ENCODE measurements at places on chromosomes 2 and 18.

DNA sequence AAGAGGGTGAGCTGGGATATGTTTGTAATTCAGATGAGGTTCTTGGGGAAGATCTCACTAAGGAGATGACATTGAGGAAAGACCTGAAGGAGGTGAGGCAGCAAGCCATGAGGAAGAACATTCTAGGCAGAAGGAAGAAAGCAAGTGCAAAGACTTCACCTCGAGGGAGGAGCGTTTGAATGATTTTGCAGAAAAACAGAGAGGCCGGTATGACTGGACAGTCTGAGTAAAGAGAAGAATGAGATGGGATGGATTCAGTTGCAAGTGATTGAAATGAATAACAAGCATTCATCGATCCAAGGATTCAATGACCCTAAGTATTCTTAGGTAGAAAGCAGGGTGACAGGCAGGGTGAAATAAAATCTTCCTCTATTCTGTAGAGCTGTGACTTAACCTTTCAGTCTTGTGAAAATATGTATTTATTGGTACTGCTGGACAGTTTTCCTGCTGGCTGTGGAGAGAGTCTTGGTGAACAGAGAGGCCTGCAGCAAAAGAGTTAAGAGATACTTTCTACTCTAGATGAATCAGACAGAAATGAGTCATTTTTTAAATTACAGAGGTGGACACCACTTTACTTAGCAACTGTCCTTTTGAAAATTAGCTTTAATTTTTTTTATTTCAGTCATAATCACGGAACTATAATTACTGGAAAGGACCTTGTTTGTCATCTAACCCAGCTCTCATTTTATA, 278.4 kb downstream of the LRRTM1 start:
- DNase-seq = no peak

- DNase-seq = no peak
These were observed 160.8 kb downstream of the PHLPP1 start for GRCh38 chr18:62876111-62876510.

GRCh38 chr2:205721057-205721449, 38.8 kb downstream of the NRP2 start:
- no peak for DNase-seq

DNA sequence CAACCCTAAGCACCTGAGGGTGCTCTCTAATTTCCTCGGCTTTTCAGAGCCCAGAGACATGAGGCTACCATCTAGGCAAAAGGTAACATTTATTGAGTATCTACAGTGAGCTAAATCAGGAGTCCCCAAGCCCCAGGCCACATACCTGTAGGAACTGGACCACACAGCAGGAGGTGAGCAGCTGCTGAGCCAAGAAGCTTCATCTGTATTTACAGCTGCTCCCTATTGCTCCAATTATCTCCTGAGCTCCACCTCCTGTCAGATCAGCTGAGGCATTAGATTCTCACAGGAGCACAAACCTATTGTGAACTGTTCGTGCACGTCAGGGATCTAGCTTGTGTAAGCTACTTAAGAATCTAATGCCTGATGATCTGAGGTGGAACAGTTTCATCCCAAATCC, 70.2 kb downstream of the RND3 start:
- no peak for DNase-seq

DNA sequence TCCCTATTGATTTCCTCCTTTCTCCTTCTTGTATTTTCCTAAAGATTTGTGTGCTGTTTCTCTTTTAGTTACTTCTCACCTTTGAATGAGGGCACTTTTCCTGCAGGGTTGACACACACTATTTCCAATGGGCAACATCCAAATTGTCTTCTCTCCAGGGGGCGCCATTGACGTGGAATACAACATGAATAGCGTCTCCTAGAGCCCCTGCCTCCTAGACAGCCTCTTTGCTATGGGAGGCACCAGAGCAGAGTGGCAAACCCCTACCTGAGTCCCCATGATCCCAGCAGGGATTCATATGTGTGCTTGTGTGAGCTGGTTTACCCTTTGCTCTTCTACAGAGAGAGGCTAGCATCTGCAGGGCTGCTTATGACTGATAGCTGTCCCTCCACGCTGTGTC, 61.3 kb upstream of the ITSN2 start:
- peak; percentile 28 for DNase-seq

- DNase-seq = no peak
These were observed 66.6 kb upstream of the ODC1 start for GRCh38 chr2:10514743-10515142.

DNA sequence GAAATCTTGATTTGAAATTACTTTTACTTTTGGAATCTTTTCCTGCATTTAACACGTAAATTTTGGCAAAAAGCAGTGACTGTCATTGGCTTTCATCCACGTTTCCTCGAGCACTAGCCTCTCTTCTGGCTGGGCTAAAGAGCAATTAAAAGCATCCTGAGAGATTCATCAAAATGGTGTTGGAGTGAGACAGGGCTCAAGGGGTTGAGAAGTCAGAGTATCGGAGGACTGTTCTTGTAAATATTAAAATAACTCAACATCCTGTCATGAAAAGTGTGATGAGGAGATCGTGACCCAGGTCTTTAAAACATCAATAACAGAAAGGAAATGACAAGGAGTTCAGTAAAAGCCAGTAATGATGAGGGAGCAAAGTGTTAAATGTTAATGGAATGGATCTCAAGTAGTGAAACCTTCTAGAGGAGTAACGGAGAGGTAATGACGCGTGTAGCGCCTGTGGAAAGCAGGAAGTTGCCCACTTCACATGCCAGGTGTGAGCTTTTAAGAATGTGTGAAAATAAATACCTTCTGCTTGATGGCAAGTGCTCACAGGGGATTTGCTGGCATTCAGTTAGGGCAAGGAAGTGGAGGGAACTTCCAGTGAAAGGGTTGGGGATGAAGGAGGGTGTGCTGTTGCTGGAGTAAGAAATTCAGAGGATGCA, 754.4 kb downstream of the ADCYAP1 start:
- DNase-seq = no peak

GRCh38 chr2:192585418-192585817, 390.7 kb upstream of the TMEFF2 start:
- no peak for DNase-seq

GRCh38 chr2:46562451-46562840, 83.1 kb downstream of the TMEM247 start:
- no peak for DNase-seq

- DNase-seq = no peak
These were observed 3.2 kb upstream of the EHD3 start for GRCh38 chr2:31230751-31231150.

DNA sequence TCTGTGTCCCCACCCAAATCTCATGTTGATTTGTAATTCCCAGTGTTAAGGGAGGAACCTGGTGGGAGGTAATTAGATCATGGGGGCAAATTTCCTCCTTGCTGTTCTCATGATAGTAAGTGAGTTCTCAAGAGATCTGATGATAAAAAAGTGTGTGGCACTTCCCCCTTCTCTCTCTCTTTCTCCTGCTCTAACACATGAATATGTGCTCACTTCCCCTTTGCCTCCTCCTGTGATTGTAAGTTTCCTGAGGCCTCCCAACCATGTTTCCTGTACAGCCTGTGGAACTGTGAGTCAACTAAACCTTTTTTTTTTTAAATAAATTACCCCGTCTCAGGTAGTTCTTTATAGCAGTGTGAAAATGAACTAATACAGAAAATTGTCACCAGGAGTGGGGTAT, 380.0 kb downstream of the MEIS1 start:
- DNase-seq = no peak

GRCh38 chr18:26091047-26091630, 726 bp upstream of the SS18 start:
- DNase-seq = no peak

DNA sequence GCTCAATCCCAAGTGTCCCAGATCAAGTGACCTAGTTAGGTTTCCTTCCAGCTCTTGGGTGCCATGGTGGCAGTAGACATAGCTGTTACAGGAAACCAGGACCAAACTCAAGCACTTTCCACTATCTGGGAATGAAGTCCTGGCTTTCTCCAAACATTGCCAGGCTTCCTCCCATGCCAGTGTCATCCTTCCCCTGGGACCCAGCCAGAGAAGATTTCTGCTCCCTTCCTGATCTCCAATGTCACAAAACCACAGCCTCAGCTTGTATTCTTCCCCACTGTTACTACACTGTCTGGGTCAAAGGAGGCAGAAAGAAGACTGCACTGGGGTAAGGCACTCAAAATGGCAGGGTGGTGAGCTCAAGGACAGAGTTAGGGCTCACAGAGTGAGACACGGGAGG, 347.1 kb downstream of the TNS1 start:
- no peak for DNase-seq

GRCh38 chr2:383178-383577, 95.3 kb upstream of the ALKAL2 start:
- DNase-seq = no peak

- no peak for DNase-seq
These were observed 77.5 kb upstream of the SALL3 start for GRCh38 chr18:78901923-78902794.

DNA sequence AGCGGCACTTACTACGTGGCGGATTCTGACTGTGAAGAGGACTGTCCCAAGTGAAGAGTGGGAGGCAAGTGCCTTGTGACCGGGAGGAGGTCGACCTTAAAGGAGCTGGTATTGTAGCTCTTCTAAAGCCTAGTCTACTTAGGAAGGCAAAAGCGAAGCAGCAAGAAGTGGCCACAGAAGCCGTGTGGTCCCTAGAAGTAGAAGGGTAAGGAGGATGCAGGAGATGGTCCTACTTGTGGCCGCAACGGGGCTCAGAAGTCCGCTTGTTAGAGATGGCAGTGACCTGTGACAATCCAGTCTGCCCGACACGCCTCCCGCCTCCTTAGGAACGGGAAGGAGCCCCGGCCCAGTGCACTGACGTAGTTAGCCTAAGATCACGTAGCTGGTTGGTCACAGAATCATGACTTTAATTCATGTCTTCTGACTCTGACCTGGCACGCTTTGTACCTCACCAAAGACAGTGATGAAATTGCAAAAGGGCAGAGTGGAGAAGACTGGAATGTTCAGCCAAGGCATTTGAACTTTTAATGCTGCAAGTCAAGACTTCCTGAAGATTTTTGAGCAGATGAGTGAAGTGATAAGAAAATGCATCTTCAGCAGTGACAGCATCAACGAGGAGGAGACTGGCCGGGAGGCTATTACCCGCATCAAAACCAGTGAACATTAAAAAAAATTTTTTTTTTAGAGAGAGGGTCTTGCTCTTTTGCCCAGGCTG, 749 bp upstream of the EIF2AK3 start:
- peak; percentile 82 for DNase-seq

Data from central memory CD4-positive, alpha-beta T cell (primary cell).